ENCODE measurements at places on chromosomes 5 and 9.

DNA sequence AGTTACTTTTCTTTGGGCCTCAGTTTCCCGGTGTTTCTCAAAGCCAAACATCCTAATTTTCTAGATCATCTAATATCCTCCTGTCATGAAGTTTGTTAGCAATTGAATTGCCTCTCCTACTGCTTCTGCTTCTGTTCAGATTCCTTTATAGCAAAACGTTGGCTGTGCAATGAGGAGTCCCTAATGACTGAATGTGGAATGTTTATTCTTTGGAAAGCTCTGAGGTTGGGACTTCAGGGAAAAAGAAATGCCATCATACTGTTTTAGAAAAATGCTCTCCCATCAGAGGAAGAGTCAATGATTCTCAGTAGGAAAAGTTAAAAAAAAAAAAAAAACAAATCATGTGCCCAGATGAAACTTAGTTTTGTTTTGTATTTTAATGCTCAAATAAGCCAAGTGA lies 268.7 kb upstream of the PAPPA start:
- no peak for DNase-seq

- DNase-seq, result peak; percentile 1
Observed at GRCh38 chr9:37239224-37239859, 119.0 kb downstream of the ZCCHC7 start.

- no peak for DNase-seq
Observed at GRCh38 chr9:115275753-115276152, 157.8 kb upstream of the TNC start.

DNA sequence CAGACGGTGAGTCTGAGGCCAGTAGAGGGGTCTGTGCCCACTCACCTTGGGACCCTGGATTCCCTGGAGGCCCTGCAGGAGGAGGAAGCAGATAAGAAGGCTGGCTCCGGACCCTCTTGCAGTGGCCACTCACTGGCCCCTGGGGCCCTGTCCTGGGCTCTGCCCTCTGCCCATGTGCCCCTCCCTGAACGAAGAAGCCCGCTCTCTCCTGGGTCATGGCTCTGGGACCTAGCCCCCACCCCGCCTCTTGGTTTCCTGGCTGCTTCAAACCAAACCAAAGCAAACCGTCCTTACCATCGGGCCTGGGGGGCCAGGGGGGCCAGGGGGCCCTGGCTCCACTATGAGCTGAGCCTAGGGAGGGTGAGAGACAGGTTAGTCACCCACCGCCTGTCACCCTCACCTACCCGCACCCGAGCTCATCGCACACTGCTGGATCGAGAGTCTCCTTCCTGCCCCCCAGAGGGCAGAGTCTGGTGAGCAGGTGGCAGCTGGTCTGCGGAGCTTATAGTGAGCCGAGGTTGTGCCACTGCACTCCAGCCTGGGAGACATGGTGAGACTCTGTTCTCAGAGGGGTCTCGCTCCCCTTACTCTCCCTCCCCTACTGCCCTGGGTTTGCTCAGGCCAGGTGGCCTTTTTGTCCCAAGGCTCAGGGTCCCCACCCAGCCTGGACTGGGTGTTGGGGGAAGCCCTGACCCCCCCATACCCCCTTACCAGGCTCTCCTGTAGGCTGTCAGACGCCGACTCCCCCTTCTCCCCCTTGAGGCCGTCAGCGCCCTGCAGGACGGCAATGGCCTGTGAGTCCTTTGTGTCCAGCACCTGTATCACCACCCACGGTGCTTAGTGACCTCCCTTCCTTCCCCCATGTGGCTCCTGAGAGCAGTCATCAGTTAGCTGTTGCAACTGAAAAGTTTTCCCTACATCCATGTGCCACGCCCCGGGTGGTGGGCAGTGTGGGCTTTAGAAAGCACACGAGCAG lies 15.2 kb upstream of the PHYKPL start:
- DNase-seq, result no peak

DNA sequence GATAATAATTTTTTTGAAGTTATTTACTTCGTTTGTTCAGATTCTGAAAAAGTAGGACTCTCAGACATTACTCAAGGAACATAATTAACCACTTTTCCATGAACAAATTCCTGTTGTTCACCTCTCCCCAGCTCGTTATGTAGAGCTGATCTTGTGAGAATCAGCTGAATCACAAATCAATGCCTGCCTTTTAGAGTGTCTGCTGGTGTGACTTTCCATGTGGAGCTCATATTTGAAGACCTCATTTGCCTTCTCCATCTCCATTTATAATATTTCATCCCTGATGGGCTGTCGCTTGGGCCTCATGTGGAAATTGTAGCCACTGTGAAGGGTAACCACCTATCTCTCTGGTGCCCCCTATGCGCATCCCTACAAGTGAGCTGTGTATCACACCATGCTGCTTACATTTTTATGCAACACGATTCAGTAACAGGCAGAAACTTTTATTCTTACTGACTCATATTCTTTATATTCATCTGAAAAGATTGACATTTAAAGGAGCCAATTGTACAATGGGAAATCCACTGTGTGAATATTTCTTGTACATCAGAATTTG lies 111.3 kb downstream of the STK32A start:
- no peak for DNase-seq

DNA sequence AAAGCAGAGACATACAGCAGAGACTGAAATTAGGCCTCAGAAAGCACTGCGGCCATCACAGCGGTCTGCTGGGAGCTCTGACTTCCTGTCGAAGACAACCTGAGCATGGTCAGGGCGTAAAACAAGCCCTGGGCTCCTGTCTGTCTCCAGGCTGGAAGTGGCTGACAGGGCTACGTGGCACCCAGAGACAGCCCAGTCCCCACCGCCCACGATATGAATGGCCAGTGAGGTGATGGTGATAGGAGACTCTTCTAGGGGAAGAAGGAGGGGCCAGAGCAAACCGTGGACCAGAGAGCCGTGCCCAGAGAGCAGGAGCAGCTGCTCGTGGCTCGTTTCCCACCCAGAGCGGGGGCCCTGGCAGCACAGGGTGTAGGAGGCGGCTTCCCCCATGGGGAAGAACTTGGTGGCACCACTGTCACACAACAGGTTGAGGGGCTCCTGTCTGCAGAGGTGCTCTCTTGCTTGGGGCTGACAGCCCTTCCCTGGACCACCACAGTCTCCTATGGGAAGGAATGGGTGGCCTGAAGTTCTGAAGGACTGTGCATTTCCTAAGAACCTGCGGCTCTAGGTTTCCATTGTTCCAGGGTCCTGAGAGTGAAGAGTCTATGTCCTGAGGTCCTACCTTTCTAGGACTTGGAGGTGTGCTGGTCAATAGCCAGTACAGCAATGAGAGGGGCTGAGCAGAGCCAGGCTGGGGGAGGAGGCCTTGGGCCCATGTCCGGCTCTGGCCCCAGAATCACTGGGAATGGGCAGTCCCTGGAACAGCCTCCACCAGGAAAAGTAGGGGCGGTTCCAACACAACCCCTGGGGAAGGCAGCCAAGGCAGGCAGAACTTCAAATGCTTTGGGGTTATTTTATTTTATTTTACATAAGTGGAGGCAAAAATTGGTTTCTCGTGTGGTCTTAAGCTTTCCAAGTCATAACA lies 56.4 kb downstream of the BARX1 start:
- DNase-seq, result no peak

DNA sequence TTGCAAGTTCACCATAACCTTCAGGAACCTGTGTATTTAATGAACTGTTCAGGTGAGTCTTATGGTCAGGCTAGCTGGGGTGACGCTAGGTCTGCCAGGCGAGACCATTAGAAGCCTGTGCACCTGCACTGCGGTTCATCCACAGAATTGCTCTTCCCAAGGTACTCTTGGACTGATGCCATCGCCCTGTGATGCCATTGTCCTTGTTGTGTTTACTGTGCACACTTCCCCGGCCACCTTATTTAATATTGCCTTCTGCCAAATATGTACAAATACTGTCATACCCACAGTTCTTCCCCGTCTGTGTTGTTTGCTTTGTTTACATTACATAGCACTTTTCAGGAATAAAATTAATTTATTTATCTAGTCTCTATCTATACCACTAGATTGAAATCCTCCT lies 66.3 kb downstream of the RCL1 start:
- DNase-seq, result no peak

- DNase-seq, result no peak
Observed at GRCh38 chr5:135156715-135157404, 122.8 kb upstream of the PITX1 start.

DNA sequence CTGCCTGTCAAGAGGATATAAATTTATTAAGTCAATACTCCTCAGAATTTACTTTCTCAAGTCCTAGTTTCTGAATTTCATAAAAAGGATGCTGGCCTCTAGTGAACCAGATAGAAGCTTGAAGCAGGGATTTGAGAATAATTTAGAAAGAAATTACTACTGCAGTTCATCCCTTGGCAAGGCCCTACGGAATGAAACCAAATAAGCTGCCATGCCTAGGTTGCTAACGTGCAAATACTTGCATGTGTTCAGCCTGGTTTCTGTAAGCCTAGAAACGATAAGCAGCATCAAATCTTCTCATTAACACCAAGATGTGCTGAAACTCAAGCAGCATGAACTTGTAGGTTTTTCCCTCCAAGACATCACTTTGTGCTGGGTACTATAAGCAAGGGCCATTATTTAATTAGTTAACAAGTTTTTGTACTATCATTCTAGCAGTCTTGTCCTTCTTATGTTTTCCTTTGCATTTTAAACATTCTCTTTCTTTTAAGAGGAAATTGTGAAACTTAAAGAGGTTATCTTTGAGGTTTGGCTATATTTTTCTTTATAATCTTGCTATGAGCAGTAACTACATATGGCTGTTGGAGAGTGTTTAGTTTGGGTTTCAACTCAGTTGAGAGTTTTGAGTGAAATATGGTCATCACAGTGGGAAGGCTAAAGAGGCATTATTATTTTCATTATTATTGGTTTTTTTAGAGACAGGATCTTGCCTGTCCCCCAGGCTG lies 71.8 kb downstream of the ADAMTSL1 start:
- no peak for DNase-seq

GRCh38 chr5:54656261-54656728 lies 138.7 kb downstream of the SNX18 start:
- no peak for DNase-seq

- DNase-seq, result peak; percentile 76
Observed at GRCh38 chr9:87497604-87498045, at the start of gene DAPK1. DAPK1 (plus strand) TSS chr9:87497867; CDS start chr9:87499078, 1,211 bp downstream.

- no peak for DNase-seq
Observed at GRCh38 chr5:97134634-97135033, 7.8 kb downstream of the LIX1 start.

GRCh38 chr5:148933903-148934432 lies 107.6 kb downstream of the ADRB2 start:
- DNase-seq, result no peak

Measured in Caki2 (cell line).